ENCODE measurements at places on chromosomes 7 and 10.

- no peak for DNase-seq
These were observed at the start of gene POM121L12 for GRCh38 chr7:53035499-53036412. POM121L12 (plus strand) TSS chr7:53035633; CDS start chr7:53035672, 39 bp downstream.

DNA sequence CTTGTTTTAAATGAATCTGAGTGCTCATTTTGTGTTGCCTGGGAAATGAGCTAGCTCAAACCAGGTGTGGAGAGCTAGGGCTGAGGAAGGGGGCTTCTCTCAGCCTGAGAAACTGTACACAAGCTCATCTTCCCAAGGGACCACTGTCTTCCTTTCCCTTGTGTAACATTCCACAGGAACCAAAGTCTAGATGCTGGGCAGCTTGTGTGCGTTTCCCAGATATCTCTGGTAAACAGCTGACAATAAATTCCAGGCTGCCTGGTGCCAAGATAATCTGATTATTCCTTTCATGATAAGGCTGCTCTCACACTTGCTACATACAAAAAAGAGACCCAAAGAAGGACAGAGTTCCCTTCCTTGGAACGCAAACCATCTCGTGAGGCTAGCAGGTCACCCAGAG lies 33.1 kb upstream of the MKLN1 start:
- no peak for DNase-seq

DNA sequence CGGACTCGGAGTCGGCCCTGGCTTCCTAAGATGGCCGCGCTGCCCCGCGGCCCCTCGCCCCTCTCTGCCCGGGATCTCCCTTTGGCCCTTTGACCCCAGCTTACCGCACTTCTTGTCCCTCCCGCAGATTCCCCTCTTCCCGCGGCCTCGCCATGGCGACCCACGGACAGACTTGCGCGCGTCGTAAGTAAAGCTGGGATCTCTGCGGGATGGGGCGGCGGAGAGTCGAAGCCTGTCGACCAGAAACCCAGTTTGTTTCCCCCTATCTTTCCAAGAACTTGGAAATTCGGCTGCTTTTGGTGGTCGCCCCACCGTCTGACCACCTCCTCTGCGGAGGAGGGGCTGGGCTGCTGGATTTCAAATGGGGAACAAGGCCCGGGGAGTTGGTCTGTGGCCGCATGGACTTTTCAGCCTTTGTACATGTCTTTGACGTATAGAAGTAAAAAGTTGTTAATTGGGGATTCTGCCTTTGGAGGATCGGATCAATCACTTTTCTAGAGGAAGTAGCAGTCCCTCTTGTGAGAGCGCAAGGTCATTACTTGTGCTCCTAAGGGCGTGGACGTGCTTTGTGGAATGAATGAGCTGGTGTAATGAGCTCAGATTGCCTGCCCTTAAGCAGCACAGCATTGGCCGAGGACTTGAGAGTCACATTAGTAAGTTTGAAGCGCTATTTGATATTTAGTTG lies 553 bp downstream of the VDAC2 start:
- DNase-seq: no peak

DNA sequence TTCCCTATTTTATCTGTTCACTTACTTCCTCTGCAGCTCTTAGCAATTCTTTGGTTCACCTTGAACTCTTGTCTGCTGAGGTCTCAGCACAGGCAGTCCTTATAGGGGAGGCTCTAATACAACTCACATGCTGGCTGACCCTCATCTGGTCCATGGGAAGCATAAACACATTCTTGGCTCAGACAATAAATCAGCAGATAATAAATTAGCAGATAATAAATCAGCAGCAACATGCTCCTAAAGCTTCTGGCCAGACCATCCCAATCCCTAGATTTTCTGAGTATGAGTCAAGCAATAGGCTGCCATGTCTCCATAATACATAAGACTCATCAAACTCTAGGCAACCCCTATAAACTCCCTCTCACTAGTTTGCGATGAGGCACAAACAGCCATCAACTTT lies 208.6 kb upstream of the STEAP4 start:
- DNase-seq: no peak

DNA sequence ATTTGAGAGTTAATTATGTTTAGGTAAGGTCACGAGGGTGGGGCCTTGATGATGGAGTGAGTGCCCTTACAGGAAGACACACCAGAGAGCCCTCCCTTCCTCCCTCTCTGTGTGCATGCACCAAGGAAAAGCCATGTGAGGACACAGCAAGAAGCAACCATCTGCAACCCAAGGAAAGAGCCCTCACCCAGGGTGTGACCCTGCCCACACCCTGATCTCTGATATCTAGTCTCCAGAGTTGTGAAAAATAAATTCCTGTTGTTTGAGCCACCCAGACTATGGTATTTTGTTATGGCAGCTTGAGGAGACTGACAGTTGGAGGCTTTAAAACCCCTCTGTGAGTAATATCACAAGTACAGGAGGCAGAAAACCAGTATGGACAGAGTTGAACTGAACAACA lies 15.0 kb upstream of the MCM10 start:
- no peak for DNase-seq

All from nucleus accumbens (tissue), 56 donors.